ENCODE measurements at places on chromosomes 13 and 19.

DNA sequence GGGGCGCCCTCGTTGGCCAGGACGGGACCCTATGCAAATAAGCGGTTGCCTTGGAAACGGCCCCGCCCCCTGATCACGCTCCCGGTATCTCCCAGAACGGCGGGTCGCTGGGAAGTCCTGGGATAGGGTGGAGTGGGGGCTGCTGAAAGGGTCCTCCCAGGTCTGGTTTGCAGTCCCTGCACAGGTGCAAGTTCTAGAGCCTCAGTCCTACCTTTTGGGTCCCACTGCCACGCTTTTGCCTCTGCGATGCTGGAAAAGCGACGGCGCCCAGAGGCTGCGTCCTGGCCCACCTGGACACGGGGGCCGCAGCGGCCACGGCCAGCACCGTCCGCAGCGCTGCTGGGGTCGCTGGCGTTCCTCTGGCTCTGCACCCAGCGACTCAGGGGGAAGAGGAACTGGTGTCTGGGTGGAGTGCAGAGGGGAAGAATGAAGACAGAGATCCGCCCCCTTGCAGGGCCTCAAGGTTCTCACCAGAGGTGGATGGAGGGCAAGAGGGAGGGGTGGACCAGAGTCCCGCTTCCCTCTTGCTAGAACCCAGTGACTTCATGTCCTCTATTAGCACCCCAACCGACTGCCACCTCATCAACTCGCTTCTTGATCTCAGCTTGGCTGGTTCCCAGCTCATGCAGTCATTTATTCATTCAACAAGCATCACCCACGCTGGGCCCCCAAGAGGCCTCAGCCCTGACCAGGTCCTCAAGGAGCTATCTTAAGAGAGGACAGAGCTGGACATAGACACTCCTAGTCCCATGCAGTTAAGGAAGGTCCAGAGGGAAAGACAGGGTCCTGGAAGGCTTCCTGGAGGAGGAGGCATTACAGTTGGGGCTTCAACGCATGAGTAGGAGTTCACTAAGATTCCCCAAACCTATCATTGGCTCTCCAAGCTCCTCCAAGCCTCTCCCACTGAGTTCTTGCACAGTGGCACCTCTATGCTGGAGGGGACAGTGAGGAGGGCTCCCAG is at the start of gene LRRC25:
LRRC25 (minus strand) TSS at position 381 of the 961 bp plus-strand sequence. CDS start 659 bp downstream, outside the sequence.
- no peak for DNase-seq

GRCh38 chr19:13841086-13841961 is 35.6 kb upstream of the NANOS3 start:
- no peak for DNase-seq

- no peak for DNase-seq
These were observed 2.1 kb downstream of the ANKRD27 start for GRCh38 chr19:32672841-32673240.

DNA sequence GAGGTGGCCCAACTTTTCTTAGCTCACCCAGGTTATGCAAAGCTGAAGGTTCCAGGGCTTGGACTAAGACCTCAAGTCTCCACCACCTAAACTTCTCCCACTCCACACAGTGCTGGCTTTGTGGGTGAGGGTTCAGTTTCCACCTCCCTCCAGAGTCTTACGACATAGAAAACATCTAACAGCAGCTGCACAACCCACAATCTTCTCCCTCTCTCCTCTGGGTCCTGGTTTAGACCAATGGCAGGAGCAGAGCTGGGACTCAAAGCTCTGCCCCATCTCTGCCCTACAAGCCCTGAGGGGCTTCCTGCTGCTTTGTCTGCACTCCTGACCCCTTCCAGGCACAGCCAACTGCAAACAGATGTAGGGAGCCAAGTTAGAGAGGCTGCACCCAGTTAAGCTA is 16.0 kb downstream of the IRGC start:
- no peak for DNase-seq

DNA sequence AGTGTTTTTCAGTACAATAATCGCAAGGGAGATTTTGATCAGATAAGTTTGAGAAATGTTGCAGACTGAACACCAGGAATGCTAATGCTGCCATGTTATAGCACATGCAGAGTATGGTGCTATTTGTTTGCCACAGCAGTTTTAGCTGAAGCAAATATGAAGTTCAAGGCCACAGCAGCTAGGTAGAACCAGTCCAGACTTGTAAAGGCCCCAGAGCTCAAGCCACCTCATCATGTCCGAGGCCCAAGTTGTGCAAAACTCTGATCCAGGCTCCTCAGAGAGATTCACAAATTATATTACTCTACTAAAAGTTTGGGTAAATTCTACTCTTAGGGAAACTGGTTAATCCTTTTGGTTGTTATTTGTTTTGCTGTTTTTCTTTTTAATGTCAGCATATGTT is 2702.6 kb downstream of the PCDH9 start:
- no peak for DNase-seq
